ENCODE measurements at places on chromosomes 7 and 10.

DNA sequence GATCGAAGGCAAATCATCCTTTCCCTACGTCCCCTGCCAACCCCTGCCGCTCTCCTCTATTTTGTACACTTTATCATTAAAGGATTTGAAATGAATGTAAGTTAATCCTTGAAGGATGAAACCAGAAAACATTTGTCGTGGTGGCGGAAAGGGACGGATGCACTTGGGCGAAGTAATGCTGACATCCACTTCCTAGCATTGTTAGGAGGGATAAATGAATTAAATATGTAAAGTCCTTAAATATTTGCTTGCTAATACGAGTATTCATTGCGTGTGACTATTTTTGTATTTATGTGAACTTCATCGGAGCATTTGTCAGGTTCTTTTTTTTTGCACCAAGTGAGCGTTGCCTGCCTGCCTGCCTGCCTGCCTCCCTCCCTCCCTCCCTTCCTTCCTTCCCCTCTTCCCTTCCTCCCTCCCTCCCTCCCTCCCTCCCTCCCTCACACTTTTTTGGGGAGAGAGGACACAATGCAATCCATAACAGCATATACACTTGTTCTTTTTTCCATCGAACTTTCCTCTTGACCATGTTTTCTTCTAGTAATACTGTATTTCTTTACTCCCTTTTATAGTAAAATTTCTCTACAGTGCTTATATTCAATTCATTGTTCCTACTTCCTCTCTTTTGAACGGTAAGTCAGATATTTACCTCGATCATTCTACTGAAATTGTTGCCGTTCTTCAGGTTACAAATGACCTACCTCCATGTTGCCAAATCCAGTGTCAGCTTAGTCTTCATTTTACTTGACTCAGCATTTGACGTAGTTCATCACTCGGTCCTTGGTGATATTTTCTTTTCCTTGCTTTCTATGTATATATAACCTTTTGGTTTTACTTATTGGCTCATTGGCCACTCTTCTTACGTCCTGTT lies 831 bp downstream of the CCDC7 start:
- DNase-seq = no peak

DNA sequence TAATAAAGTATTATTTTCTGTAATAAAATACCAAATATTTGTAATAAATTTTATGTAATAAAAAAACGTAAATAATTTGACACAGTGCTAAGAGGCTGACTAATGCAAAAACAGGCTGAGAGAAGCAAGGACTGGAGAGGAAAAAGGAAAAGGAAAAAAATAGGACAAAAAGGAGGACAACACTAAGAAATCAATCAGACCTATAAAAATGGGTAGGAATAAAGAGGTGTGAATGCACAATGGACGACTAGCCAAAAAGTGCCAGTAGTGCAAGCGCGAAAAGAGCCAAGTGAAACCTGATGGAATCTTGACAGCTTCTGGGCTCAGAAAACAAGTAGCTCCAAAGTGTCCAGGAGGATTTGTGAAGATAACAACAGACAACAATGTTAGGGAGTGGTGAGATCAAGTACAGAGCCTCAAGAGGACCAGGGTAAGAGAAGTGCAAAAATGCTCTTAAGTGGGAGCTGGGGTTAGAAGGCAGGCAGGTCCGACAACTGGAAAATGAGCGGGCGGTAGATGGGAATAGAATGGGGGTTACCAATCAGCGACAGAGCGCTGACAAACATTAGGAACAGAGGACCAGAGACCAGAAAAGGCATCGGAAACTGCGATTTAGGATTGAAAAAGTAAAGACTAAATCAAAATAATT lies 1.2 kb downstream of the BRAF start:
- DNase-seq = no peak

DNA sequence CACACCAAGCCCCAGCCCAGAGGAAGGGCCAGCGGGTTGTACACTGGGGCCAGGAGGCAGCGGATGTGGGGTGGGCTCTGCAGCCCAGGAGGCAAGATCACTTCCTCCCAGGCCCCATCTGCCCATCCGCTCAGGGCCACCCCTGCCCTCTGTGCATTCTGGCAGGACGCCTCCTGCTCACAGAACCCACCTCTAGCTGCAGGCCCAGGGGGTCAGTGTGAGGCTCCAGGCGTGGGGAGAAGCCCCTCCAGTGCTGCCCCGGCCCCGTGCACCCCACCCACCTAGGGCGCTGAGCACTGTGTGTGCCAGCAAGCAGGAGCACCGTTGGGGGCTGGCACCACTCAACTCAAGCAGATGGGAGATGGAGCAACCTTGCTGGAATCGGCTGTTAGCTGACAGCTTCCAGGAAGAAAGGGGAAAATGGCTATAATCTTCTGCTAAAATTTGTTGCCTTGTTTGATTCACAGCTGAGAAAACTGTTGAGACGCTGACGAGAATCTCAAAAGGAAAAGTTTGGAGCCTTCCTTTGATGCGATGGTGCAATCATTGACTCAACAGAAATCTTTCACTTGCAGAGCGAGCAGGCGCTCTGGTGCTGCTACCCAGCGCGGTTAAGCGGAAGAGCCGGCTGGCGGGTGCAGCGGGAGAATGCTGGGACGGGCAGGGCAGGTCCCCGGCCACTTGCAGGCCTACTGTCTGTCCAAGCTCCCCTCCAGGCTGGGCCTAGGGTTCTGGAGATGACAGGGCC lies 276.1 kb downstream of the ELFN1 start:
- DNase-seq = no peak

GRCh38 chr10:48287417-48288391 lies 13.2 kb upstream of the FRMPD2 start:
- DNase-seq = no peak

DNA sequence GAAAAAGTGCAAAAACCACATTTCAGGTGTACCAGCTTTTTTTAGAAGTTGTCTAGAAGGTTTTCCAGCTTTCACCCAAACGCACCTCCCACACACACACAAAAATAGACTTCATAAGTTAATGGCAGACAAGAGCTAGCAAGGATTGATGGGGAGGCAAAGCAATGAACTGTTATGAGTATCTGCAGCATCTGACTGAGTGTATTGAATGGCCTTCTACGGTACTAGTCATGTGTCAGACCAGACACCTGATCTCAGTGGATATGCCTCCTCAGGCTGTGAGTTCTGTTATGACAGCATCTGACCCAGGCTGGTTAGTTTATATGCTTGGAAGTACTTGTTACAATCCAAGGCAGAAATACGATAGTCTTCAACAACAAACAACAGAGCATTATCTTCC lies 406.1 kb upstream of the AUTS2 start:
- DNase-seq = no peak
